ENCODE measurements at places on chromosomes 5 and 9. TPM values are rescaled to one million over a fixed set of nuclear protein-coding genes. Genes with fewer than 3 reads are reported as not detected.

The CTXN3 gene
- not detected for total RNA-seq

The SURF4 gene
- 445 TPM for total RNA-seq

The WDR38 gene
- not detected for total RNA-seq

The C5orf58 gene
- not detected for total RNA-seq

The RHOBTB3 gene
- 117 TPM for total RNA-seq

The UCK1 gene
- 37.4 TPM for total RNA-seq

The SHC3 gene
- total RNA-seq = 6.5 TPM

The CDX1 gene
- total RNA-seq = not detected

The HACD4 gene
- 5.3 TPM for total RNA-seq

The IFNA4 gene
- total RNA-seq = not detected

The GLRA1 gene
- total RNA-seq = not detected

The EPB41L4B gene
- total RNA-seq = 1.7 TPM

The FBLL1 gene
- 0.26 TPM for total RNA-seq

The DIPK1B gene
- total RNA-seq = 3.2 TPM

The PCSK1 gene
- total RNA-seq = 0.13 TPM

The CCDC180 gene
- total RNA-seq = 0.65 TPM

The RICTOR gene
- total RNA-seq = 18.3 TPM

The PHF24 gene
- total RNA-seq = 0.40 TPM

The ZNF189 gene
- 11.4 TPM for total RNA-seq

The TESK1 gene
- total RNA-seq = 11.9 TPM

The GAS1 gene
- 8.5 TPM for total RNA-seq

The KCNT1 gene
- not detected for total RNA-seq

The TRIM14 gene
- 4.2 TPM for total RNA-seq

The PIP5KL1 gene
- 3.7 TPM for total RNA-seq

The FRRS1L gene
- 0.13 TPM for total RNA-seq

The GTF2H2 gene
- 19.4 TPM for total RNA-seq

The SPINK7 gene
- not detected for total RNA-seq

The PLPP7 gene
- 5.1 TPM for total RNA-seq

The PAEP gene
- not detected for total RNA-seq

The PCDHB12 gene
- total RNA-seq = 0.08 TPM

The TAF11L10 gene
- total RNA-seq = not detected

The KIAA0825 gene
- total RNA-seq = 2.2 TPM

The F2RL2 gene
- 0.56 TPM for total RNA-seq

The ZDHHC11 gene
- total RNA-seq = 1.3 TPM

The SH2D3C gene
- 0.08 TPM for total RNA-seq

The GPR150 gene
- total RNA-seq = 1.0 TPM

The OR13D1 gene
- total RNA-seq = not detected

The SPINK4 gene
- not detected for total RNA-seq

The CCDC152 gene
- 2.1 TPM for total RNA-seq

The ANKRD55 gene
- total RNA-seq = 0.40 TPM

The TRAF1 gene
- total RNA-seq = 0.64 TPM

The CSF1R gene
- total RNA-seq = not detected

The FAM221B gene
- total RNA-seq = not detected

The SIT1 gene
- total RNA-seq = not detected

The MTREX gene
- total RNA-seq = 54.1 TPM

The LCN15 gene
- total RNA-seq = not detected

The ZFP37 gene
- 4.6 TPM for total RNA-seq

The DMGDH gene
- total RNA-seq = 1.2 TPM

The ZNF366 gene
- total RNA-seq = under 0.01 TPM

The UBE2QL1 gene
- not detected for total RNA-seq

Measured in epithelial cell of alveolus of lung (primary cell).